Motor neuron (in vitro differentiated cells): ENCODE measurements at places on chromosomes 11 and 22. TPM values are rescaled to one million over a fixed set of nuclear protein-coding genes. Genes with fewer than 3 reads are reported as not detected.

DNA sequence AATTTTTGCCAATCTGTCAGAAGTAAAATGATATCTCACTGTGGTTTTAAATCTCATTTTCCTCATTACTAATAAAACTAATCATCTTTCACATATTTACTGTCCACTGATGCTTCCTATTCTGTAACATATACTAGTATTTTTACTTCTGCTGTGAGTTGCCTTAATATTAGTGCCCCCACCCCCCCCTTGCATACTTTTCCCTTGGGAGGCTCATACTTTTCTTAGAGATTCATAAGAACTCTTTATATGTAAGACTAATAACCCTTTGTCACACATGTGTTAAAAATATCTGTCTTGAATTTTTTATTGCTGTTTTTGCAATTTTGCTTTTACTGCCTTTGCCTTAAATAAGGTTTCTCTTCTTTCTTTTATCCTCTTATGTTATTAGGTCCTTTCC lies 87.2 kb downstream of the PHF21A start:
- no peak for ATAC-seq

DNA sequence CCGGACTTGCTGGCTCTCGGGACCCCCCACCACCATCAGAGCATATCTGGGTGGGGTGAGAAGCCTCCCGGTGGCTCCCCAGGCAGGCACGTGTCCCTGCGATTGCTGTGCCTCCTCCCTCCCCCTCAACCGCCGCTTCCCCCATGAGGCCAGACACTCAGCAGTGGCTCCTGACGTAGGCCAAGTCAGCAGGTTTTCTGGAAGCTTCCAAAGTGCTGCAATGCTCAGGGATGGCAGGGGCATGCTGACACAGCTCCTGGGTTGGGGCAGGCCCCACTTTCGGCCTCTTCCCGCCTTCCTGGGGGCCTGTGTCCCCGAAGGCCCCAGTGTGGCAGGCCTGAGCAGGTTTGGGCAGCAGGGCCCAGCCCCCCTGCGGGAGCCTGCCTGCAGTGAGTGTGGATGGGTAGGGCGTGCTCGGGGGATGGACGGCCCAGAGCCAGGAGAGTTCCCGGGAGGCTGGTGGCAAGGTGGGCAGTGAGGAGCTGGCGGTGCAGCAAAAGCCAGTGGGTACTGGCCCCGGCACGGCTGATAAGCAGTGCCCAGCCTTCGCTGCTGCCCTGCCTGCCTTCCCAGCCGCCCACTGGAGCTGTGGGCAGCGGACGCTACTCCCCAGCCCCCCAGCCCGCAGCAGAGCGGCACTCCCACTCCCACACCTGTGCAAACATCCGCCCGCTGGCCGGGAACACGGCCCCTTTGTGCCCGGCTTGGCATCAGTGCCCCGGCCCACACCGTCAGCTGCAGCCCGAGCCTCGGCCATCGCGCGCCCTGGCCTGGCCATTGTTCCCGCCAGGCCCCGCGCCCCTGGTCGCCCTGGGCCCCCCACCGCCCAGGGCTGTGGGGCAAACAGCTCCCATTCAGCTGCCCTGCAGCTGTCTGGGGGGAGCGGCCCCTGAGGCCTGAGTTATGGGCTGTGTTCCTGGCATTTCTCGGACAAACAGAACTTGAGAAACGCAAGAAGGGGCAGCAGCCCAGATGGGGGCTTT lies 125.0 kb downstream of the KCNQ1OT1 start:
- ATAC-seq, result no peak

DNA sequence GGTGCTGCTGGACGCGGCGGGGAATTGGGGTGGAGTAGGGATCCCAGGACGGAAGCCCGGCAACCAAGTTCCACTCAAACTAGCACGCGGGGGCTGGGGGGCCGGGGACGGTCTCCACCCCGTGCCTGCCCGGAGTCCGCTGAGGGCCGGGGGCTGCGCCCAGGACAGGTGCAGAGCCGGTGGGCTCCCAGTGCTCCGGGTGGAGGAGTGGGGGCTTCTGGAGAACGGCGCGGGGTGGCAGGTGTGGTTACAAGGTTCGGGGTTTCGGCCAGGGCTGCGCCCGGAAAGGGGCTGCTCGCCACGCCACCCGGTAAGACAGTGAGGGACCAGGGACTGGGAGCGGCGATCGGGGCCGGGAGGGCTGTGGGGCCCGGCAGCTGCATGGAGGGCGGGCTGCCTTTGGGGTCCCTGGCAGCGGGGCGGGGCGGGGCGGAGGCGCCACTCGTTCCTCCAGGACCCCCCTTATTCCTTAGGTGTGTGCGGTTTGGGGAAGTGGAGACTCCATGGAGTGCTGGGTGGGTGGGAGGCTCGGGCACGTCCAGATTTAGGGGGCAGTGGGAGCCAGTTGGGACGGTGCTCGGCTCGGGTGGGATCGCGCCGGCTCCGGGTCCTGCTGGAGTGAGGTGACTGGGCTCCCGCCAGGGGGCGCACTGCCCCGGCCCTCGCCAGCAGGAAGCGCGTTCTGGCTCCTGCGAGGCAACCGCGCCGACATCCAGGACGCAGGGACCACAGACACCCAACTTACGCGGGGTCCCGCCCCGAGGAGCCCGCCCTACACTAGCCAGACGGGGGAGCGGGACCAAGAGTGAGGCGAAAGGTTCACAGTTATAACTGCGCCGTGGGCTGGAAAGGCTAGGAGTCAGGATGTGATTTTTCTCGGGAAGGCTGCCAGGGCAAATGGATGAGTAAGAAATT lies 868 bp downstream of the TSPAN18 start:
- ATAC-seq, result peak; percentile 80

- ATAC-seq, result no peak
Observed at GRCh38 chr11:2289350-2289749, 12.4 kb downstream of the C11orf21 start.

DNA sequence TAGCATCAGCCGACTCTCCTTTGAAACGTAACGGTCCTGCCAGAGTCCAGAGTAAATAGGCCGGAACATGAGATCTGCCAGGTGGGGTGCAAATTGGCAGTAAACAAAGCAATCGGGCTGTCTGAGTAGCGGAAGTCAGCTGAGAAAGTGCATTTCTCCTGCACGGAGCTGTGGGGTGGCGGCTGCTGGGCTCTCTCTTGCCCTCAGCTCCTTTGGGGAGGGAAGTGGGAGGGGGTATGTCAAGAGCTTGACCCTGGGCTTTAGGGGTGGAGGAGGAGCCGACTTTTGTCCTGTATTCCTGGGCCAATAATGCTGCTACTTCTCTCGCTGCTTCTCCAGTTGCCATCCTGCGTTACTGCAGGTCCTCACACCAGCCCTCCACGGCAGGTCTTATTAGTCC lies 11.6 kb downstream of the GRIK4 start:
- peak; percentile 16 for ATAC-seq

DNA sequence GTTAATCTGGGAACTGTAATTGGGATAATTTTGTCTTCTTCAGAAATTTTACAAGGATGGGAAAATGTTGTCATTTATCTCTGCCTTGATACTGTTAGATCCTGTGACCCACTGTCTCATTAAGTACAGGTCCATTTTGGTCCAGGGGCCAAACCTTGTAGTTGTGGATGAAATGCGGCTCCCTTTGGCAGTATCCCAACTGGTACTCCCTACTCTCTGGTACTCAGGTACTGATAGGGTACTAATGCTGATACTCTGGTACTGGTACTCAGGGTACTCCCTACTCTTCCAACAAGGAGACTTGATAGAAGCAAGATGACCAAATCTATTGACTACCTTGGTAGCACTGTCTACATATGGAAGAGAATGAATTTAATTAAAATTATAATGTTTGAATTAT lies 97.9 kb downstream of the GRAMD1B start:
- ATAC-seq, result no peak

DNA sequence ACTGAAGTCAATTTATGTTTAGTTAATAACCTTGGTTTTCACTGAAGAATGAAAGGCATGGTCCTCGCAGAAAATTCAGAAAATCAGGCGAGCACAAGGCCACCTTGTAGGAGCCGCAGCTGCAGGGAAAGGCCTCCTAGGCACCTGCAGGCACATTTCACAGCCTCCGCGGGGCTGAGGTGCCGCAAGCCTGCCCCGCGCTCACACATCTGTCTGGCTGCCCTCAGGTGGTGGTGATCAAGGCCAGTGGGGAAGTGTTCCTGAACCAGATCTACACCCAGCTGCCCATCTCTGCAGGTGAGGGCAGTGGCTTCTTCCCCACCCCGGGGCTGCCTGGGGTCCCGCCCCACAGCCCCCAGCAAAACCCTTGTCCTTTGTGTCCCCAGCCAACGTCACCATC lies 10.5 kb downstream of the MUC5AC start:
- ATAC-seq, result no peak

DNA sequence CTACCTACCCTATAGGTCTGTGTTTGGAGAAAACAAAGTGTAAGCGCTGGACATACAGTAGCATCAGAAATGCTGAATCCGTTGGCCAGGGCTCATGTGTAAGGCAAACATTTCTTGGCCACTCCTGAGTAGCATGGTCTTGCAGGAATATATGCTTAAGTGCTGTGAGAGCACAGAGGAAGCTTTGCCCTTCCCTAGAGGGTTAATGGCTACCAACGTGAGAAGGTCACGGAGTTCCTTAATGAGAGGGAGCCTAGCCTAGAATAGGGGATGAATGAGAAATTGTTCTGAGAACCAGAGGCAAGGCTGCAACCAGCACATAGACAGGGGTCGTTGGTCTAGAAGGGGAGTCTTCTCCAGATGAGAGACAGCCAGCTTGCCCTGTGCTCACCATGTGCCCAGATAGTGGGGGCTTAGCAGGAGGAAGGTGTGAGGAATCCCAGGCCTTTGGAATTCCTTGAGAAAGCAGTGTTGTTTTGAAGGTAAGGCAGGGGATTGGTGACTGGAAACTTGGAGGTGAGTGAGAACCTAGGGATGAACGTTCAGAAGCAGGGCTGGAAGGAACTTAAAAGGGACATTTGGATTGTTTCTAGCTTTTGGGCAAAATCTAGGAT lies 29.5 kb downstream of the RCOR2 start:
- ATAC-seq, result no peak

- no peak for ATAC-seq
Observed at GRCh38 chr11:34055218-34056000, 3.9 kb downstream of the CAPRIN1 start.

DNA sequence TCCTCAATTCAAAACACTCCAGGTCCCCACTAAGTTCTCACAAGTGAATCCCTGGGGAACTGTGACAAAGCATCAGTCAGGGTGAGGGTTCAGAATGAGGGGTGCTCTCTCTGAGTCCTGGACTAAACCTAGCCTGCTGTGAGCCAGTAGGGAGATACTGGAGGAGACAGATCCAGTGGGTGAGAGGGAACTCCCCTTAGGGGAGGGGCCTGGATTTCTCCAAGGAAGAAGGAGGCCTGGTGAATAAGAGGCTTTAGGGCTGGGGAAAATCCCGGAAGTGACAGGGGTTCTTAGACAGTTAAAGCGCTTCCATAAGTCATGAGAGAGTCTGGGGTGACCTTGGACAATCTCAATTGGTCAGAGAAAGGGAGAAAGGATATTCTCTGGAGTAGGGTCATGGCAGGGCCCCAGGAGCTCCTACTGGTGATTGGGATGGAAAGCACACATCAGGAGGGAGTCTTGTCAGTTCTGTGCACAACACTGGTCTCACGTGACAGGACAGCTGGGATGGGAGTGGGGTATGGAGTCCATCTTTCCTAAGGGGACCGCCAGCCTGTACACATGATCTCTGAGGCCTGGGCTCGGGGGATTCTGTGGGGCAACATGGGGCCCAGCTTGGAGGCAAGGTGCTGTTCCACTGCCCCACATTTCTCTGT lies 1.5 kb downstream of the TBC1D10A start:
- ATAC-seq, result no peak

GRCh38 chr11:58980159-58980843 lies 41.0 kb downstream of the GLYATL1 start:
- no peak for ATAC-seq

DNA sequence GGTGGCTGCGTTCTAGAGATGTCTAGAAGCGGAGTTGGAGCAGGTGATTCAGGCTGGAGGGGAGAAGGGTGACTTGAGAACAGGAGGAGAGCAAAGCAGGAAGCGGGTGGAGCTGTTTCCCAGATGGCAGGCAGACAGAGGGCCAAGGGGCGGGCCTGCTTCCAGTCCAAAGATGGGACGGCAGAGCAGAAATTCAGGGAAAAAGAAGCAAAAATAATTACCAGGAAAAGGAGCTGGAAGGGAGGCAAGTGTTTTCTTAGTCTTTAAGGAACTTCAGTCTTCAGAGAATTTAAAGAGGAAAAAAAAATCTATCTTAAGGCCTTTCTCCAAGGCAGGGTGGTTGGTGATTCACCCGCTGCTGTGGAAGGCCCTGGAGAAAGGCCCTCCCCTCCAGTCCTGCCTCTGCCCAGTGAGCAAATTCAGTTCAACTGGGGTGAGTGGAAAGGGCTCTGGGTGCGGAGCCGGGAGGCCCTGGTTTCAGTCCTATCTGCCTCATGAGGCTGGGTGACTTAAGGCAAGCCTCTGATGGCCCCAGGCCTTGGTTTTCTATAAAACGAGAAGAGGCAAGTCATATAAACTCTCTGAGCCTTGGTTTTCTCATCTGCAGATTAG lies 4.5 kb upstream of the CREB3L1 start:
- ATAC-seq, result no peak

DNA sequence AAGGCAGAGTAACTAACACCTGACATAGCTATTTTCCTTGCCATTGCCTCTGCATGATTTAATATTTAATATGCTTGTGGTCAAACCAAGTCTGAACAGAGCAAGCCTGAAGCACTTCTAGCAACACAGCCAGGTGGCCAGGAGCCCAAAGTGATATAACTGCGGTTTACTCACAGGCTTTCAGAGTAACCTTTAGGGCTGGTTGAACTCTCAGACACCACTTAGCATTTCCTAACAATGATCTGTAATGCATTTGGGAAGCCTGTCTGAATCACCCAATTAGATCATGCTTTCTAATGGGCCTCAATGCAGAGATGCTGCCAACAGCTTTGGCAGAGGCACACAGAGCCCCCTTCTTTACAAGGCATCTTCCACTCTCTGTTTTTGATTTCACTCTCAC lies 96.1 kb downstream of the FDX1 start:
- peak; percentile 76 for ATAC-seq

DNA sequence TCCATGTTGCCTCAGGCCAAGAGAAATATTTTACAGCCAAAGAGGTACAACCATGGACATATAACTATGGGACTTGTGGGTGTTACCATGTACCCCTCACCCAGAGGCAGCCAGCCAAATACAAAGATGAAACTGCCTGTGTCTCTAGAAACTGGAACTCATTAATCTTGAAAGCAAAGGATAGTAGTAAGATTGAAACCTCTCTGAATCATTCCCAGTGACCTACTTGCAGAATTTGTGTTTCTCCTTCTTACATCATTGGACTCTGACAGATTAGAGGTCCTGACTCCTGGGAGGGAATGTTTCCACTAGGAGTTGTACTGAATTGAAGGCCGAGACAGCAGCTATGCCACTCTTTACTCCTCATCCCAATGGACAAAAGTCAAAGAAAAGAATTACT lies 257.4 kb upstream of the UBASH3B start:
- peak; percentile 89 for ATAC-seq

DNA sequence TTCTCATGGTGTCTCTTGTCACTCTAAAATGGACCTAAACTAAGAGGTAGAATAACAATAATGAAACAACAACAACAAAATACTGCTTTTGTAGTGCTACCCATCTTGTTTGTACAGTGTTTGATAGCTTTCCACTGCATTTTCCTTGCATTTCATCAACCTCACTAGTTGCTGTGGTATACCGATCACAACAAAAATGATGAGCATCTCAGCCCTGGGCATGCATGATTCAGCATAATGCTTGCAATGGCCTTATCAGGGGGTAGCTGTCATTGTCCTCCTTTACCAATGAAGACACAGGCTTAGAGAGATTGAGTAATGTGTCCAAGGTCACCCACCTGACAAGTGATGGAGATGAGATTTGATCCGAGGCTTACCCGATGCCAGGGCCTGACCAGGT lies 682.5 kb downstream of the NTM start:
- ATAC-seq, result no peak

Gene TRIM48
- total RNA-seq, result 0.38 TPM in 1 of 2 replicates, not detected in the other

Gene SPTBN2
- total RNA-seq, result 82.1 and 88.8 TPM in 2 replicates

Gene PANX2
- 1.6 and 2.5 TPM in 2 replicates for total RNA-seq

Gene TAF1D
- total RNA-seq, result 107 and 118 TPM in 2 replicates

Gene FAM181B
- 3.6 and 3.9 TPM in 2 replicates for total RNA-seq

Gene CREB3L1
- 6.6 TPM in 2 replicates for total RNA-seq

Gene INS
- not detected in 2 replicates for total RNA-seq
